IPS-NIHi11 (cell line): ENCODE measurements at places on chromosomes 2 and 18.

DNA sequence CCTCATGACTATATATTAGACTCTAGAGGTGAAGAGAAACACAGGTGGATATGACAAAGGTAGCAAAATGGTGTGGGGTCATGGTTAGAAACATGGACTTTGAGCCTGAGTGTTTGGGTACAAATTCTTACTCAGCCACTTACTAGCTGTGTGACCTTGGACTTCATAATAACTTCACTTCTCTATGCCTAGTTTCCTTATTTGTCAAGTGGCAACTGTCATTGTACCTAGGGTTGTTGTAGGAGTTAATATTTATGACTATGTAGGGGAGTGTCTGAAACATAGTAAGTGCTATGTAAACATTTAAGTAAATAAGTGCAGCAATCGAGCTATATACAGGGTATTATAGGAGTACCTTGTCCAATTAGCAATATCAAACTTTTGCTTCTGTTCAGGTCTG lies 49.7 kb upstream of the RAPH1 start:
- no peak for DNase-seq

DNA sequence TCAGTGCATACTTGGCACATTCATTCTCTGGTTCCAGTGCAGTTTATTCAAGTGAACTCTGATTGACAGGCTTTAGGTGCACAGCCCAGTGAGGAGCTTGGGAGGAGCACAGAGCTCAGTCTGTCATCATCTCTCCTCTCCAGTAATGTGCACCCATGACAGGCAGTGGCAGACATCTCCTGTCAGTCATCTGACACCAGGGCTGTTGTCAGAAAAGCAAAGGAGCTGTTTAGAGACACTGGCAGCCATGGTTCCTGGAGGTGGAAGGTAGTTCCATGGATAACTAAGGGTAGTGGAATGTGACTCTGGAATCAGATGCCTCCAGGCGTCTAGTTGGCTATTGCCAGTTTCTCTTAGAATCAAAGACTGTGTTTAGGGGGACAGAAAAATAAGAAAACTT lies 308.8 kb downstream of the DCDC2C start:
- no peak for DNase-seq

DNA sequence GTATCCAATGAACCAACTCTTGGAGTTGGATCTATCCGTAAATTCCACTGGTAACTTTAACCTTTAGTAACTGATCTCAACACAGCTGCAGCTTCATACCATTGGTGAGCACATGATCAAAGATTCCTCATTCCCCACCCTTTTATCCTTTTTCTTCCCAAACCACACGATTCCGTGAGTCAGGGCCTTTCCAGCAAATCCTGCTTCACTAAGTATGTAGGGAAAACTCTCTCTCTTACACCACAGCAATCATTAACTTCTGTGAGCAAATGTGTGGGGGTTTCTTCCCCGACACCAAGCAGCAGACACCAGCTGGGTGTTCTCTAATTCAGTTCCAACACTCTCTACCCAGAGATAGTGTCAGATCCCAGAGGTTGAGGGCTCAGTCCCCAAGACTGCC lies 23.5 kb downstream of the ELP2 start:
- DNase-seq = no peak

- peak; percentile 33 for DNase-seq
Measured at GRCh38 chr2:61993422-61994024, 88.0 kb downstream of the COMMD1 start.

DNA sequence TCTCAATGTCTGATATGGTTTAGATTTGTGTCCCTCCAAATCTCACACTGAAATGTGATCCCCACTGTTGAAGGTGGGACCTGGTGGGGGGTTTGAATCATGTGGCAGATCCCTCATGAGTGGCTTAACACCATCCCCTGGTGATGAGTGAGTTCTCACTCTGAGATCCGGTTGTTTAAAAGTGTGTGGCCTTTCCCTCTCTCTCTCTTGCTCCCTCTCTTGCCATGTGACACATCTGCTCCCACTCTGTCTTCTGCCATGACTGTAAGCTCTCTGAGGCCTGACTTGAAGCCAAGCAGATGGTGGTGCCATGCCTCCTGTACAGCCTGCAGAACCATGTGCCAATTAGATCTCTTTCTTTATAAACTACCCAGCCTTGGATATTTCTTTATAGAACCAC lies 108.8 kb downstream of the RBMS1 start:
- no peak for DNase-seq

DNA sequence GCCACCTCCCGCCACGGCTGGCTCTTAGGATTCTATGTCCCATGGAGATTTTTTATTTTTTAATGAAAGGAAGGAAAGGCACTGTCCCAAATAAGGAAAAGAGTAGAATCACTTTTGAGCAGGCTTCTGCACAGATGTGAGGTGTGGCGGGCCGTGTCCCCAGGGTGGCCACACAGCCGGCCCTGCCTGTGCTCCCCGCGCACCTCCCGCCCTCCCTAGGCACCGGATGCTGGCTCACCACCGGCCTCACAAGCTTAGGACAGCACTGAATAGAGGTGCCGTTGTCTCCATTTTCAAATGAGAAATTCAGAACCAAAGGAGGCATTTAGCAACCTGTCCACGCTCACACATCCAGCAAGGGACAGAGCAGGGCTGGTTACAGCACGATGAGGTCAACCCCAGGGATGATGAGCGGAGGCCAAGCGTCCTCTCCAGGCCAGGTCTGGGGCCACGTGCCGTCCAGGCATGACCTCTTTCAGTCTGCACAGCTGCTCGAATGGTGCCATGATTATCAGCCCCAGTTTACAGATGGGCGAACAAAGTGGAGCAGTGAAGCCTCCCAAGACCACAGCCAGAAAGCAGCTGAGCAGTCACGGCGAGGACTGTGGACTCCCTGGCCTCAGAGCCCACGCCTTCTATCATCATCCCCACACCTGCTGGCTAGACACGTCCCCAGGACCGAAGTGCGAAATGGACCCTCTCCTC lies 20.7 kb upstream of the TEX51 start:
- DNase-seq = no peak

DNA sequence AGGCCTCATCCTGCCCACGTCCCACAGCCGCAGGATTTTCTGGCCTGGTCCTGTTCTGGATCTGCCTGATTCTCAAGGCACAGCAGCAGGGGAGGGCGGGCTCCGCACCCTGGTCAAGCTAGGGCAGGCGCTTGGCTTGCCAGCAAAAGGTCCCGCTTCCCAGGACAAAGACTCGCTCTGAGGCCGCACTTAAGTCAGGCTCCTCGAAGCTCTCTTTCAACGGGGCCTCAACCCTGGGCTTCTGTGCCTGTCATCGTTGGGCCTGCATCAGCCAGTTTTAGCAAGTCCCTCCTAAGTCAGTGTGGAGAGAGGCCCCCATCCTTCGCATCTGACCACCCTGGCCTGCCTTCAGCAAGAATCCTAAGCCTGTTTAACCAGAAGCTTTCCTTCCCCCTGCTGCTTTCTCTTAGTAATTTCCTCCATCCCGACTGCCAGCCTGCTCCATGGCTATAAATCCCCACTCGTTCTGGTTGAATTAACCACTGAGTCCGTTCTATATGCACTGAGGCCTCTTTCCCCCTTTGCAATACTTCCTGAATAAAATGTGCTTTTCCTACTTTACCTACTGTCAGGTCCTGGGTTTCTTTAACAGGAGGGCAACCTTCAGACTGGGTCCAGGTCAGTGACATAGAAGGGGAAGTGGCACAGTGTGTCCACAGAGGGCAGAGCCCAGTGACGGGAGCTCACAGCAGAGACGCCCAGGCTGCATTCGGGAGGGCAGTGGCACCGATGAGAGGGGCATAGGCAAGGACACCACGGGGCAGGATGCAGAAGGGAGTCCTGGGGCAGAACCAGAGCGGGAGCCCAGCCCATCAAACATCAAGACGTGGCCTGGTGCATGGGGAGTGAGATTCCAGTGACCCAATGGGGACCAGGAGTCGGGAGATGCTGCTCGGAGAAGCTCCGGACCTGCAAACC lies 62.7 kb downstream of the SP110 start:
- no peak for DNase-seq

DNA sequence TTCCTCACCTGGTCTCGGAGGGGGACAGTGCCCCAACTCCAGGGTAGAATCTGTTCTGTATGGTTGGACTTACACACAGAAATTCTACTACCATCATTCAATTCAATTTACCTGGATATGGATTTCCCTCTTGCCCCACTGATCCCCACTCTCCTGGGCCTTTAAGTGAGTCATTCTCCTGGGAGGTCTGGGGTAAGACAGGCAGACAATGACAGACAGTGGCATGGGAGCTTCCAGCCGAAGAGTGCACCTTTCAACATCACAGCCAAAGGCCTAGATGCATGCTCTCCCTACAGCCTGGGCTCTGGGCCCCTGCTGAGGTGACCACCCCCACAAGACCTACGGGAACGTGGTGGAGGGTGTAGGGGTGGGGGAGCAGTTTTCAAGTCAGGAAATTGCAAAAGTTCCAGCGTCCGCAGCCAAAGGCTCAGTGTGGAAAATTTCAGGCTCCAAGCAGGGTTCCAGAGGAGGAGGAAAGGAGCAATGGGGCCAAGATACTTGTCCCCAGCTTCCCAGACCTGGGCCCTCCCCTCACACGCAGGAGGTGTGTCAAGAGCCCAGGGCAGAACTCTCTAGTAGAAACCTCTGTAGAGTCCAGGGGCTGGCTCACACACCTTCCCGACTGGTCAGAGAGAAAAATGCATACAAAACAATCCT lies 296.4 kb downstream of the CYP26B1 start:
- DNase-seq = no peak

DNA sequence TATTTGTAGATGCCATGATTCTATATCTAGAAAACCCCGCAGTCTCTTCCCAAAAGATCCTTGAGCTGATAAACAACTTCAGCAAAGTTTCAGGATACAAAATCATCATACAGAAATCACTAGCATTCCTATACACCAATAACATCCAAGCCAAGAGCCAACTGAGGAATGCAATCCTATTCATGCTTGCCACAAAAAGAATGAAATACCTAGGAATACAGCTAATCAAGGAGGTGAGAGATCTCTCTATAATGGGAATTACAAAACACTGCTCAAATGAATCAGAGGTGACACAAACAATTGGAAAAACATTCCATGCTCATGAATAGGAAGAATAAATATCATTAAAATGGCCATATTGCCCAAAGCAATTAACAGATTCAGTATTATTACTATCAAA lies 551.4 kb upstream of the SLC39A10 start:
- no peak for DNase-seq

- no peak for DNase-seq
Measured at GRCh38 chr18:37184209-37184868, 355.4 kb downstream of the KIAA1328 start.

GRCh38 chr18:78875016-78875777 lies 104.4 kb upstream of the SALL3 start:
- DNase-seq = peak; percentile 59

DNA sequence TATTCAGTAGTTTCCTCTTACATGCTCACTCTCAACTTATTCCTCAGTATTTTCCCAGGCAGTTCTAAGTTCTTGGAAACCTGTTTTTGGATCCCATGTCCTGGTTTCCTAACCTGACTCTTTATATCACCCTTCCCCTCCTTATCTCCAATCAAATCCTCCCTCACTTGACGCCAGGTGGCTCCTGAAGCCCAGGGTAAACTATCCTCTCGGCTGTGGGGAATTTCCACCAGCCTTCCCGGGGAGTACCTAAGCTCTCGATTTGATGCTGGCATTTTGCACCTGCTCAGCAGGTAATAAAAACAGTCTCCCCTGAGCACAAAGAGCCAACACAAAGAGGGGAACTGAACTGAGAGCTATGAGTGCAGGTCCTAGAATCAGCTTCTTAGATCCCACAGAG lies 538.0 kb downstream of the SLC4A3 start:
- DNase-seq = peak; percentile 19

- no peak for DNase-seq
Measured at GRCh38 chr2:234451852-234452625, 44.8 kb downstream of the ARL4C start.

GRCh38 chr18:34330308-34330707 lies 105.6 kb upstream of the NOL4 start:
- DNase-seq = no peak

- no peak for DNase-seq
Measured at GRCh38 chr2:228688007-228688645, 506.6 kb upstream of the SPHKAP start.

GRCh38 chr2:166892397-166892796 lies 4.1 kb downstream of the XIRP2 start:
- peak; percentile 11 for DNase-seq

GRCh38 chr2:231853105-231853504 lies 66.9 kb downstream of the COPS7B start:
- no peak for DNase-seq

- no peak for DNase-seq
Measured at GRCh38 chr2:2031101-2031500, 286.8 kb upstream of the PXDN start.

GRCh38 chr2:70527447-70528080 lies 26.1 kb downstream of the TGFA start:
- DNase-seq = no peak

DNA sequence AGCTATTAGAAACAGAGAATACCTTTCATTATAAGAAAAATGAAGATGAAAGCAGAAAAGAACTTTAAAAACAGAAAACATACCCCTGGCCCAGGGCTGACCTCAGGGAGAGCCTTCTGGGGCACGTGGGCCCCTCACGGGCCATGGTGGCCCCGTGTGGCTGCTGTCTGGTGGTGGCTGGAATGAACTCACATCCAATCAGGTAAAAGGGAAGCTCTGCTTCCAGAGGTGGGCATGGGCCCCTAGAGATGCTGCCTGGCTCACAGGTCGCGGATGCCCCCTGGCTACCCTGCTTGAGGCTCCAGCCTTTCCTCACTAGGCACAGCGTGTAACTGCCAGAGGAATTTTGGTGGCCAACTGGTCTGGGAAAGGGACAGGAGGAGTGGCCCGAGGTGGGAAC lies 16.6 kb downstream of the SNORC start:
- DNase-seq = no peak

DNA sequence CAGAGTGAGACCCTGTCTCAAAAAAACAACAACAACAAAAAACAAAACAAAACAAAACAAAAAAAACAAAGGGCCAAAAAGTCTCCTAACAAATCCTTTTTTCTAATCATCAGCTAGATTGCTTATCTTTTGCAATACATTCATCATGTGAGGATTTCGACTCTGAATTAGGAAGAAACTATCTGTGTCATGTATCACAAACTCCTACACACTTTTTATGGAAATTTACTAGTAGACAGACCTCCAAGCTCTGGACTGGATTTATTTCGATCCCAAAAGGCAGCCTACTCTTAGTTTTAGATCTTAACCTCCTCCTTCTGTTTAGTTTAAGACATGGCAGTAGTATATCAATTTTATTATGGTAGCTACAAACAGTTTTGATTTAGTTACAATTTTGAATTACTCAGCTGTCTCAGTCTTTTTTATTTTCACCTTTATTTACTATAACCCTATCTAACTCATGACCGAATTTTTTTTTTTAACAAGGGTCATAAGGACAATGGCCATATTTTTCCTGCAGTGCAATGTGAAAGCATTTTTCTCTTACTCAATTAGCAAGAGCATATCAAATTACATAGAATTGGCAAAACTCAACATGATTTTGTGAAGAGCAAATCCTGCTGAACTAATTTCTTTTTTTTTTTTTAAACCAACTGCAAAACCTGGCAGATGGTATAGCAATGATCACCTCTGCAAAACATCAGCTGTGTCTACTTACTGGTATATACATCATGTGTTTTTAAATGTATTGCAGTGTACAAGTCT lies 10.7 kb upstream of the CCDC88A start:
- no peak for DNase-seq
